AG10803 (cell line): ENCODE measurements at places on chromosomes 6 and 20.
A peak's percentile ranks its signal among the peaks of the same experiment; 100 is the strongest.

DNA sequence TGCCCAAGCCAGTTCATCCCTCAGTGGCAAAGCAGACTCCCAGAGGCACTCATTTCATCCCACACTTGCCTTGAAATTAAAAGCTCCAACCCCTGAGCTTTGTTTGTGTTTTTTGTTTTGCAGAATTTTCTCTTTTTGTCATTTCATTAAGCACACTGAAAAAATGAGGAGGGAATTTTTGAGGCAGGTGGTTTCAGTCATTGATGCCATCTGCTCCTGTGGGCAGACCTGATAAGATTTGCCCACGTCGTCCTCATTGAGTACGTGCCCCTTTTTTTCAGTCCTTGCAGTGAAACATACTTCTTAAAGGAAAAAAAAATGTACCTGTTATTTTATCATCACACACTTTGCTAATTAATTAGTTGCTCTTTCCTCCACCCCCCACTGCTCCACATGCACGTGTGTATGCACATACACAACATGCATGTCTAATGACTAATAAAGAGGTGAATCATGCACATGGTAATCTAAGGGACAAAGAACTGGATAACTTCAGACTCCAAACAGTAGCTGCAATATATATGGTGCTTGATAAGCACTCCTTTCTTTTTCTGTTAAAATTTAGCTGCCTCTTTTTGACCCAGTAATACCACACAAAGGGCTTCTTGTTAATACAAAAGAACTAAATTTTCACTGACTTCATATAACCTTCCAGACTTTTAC lies 102.1 kb upstream of the TMEM181 start:
- peak; percentile 5 for DNase-seq

- DNase-seq = no peak
Observed at GRCh38 chr20:23534801-23535593, 33.3 kb downstream of the CST9L start.

DNA sequence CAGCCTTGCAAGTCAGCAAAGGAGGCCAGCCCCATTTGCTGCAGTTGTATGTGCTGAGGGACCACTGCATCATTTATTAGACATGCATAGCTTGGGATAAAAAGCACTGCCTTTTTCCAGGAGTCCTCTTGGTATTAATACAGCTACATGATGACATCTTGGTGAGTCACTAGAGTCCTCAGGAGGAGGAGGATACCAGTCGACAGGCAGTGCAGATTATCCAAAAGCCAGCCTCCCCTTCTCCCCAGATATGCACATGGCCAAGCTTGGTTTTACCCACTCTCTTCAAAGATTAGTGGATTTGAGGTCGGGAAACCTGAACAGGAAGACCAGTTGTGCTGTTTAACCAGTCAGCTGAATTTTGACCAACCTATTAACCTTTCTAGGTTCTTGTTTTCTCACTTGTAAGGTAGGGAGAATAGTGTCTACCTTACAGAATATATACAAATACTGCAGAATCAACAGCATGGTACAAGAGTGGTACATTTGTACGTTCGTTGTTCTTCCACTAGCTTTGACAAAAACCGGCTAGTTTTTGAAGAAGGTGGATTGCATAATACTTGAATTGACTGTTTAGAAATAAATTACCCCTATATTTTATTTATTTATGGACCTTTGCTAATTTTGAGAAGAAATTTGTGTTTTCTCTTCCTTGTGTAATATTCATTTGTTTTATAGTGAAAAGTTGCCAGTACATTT lies 31.9 kb downstream of the VAPB start:
- peak; percentile 62 for DNase-seq

- no peak for DNase-seq
Observed at GRCh38 chr20:16828666-16829305, 80.6 kb downstream of the OTOR start.

DNA sequence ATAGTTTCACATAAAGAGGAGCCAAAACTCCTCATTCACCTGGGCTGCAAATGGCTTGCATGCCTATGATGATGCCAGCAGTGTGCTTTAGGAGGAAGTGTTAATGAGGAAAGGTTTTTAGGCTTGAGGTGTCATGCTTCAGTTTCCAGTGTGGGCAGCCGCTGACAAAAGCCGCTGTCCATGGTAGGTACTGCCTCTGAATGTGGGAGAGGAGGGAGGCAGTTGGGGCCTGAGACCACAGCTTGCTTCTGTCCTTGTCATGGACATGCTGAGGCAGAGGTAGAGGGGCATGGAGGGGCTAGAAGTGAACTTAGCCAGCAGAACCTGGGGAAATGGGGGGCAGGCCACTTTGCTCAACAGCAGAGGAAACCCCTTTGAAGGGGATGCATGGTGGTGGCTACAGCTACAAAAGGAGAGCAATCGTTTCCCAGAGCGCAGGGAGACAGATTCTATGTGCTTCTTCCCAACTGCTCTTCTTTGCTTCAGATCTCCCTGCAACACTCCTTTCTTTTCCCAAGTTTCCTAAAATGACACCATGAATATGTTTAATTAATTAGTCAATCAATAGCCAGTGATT lies 372.1 kb upstream of the CNR1 start:
- DNase-seq = no peak

DNA sequence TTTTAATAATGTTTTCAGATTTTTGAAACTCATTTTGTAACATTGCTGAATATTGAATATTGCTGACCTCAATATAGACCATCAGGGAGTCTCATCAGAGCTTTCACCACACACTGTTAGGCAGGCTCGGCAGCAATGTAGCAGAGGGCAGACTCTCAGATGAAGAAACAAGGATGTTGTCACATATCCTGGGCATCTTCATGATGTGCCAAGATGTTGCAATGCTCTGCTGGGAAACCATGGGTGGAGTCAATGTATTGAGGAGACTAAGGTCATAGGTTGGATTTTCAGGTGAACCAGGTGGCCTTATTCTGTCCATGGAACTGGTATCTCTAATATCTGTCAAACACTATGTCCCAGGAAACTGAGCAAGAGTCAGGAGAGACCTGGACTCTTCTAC lies 27.3 kb downstream of the NR2E1 start:
- no peak for DNase-seq

DNA sequence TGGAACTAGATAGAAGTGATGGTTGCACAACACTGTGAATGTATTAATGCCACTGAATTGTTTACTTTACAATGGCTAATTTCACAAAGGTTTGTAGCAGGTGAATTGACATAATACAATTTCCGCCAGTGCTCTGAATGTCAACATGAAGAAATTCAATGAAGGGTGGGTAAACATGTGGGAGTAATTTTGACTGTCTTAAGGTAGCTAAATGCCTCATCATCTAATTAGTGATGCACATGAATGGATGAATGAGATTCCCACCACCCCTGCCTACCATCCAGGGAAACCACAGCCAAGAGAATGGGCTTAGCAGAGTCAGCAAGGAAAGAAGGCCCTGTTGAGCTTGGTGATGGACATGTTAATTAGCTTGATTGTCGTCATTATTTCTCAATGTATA lies 275.3 kb downstream of the ALDH8A1 start:
- DNase-seq = no peak

DNA sequence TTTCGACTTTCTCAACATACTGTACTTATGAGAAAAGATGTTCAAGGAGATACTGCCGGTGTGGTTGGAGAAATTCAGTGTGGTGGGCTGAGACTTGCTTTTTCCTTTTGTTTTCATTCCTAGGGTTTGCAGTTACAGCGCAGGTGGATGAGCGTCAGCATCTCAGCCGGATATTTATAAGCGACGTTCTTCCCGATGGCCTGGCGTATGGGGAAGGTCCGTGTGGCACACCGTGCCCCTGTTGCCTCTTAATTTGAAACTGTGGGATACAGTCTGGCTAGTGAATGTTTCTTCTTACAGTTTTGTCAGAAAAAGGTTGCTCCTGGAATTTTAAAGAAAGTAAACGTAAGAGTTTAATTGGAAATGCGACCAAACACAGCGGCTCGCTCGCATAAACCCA lies 81.7 kb upstream of the CLDN20 start:
- no peak for DNase-seq

DNA sequence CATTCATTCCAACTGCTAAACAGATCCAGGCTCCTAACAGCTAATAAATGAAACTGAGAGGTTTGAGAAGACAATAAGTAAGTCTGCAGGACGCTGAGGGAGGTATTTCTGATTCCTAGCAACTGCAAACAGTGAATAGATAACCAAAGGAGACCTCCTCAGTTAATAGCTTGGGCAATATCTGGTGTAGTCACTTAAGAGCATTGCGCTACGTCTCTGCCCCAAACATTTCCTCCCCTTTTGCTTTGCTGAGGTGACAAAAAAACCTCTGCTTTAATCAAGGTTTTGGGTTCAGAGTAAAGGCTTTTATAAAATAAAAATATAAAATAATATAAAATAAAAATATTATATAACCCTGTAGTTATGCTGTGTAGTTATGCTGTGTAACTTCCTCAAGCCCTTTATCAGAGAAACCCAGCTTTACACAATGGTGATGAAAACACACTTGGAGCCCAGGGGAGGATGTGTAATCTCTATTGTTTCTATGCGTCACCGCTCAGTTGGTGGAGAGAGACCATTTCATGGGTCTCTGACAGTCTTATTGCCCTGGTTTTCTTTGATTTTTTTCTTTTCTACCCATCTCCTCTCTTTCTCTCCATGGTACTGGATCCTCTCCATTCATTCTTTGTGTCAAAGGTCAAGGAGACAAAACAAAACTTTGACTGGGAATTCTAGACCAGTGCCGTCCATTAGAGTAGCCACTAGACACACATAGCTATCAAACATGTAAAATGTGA lies 18.9 kb upstream of the CALHM5 start:
- no peak for DNase-seq

- DNase-seq = peak; percentile 54
Observed at GRCh38 chr6:106005013-106005412, 81.1 kb upstream of the PRDM1 start.

DNA sequence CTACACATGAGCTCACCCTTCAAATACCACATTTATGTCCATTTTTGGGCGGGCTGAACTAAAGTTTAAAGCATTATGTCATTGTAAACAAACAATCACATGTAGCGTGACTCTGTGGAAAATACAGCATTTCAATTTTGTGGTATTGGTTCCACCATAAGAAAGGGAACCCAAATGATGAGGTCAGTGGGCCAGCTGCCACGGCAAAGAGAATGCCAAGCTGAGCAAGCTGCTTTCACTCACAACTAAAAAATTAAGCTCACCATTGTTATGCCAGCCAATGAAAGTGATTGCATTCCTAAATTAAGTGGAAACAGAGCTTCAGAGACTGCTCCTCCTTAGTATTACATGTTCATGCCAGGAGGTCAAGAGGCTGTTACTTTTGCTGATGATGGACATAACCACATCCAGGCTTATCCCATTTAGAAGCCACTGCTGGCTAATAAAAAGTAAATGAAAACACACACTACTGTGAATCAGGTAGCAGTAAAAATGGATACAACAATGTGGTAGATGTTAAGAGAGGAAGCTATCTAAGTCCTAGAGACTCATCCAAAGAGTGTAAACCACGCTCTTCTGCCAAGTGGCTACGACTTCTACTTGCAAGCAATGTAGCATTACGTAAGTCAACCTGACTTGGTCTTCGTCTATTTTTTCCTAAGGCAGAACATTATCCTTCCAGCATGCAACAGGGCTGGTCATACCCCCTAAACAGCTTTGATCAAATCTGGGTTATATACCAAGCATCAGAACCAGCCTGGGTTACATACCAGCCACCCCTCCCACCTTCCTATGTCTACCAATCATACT lies 164.8 kb downstream of the BACH2 start:
- peak; percentile 97 for DNase-seq

- DNase-seq = no peak
Observed at GRCh38 chr6:112863753-112864152, 516.6 kb downstream of the RFPL4B start.

GRCh38 chr6:149254253-149254652 lies 63.3 kb upstream of the TAB2 start:
- no peak for DNase-seq

GRCh38 chr6:52087498-52087999 lies at the start of gene PKHD1:
Gene PKHD1, minus strand, starts transcription at chr6:52087613. Its CDS starts 2,680 bp downstream, at chr6:52084933.
- DNase-seq = peak; percentile 16

- no peak for DNase-seq
Observed at GRCh38 chr20:62481425-62482145, 5.8 kb upstream of the GATA5 start.

DNA sequence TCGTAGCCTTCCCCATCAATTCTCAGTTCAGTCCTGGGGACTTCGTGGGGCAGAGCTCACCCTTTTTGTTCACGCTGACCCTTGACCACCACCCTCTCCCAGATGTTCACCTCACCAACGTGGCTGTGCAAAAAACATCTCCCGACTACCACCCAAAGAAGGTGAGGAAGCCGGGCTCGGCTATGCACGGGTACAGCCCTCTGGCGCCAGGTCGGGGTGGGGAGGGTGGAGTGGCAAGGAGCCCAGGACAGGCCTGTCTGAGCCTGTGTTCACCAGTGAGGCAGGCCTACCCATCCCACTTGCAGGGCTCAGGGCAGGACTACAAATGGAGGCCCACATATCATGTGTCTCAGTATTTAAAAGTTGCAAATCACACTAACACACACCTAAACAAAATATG lies 18.1 kb downstream of the PDRG1 start:
- DNase-seq = no peak

DNA sequence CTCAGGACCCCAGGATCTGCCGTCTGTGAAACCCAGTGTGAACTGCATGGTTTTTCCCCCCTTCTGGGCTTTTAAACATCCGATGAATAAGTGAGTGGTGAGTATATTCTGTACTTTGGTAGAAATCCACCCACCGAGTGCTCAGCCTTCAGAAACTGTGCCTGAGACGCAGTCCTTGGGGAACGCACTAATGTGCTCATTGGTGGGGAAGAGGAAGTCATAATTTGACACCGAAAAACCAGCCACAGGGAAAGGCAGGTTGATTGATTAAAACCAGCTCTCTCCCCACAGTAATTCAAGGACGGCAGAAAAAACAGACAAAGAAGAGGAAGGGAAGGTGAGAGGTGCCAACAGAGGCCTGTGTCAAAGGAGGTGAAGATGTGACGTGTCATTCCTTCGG lies 21.7 kb downstream of the EDN3 start:
- no peak for DNase-seq

- no peak for DNase-seq
Observed at GRCh38 chr20:3461911-3462677, 8.7 kb upstream of the ATRN start.

DNA sequence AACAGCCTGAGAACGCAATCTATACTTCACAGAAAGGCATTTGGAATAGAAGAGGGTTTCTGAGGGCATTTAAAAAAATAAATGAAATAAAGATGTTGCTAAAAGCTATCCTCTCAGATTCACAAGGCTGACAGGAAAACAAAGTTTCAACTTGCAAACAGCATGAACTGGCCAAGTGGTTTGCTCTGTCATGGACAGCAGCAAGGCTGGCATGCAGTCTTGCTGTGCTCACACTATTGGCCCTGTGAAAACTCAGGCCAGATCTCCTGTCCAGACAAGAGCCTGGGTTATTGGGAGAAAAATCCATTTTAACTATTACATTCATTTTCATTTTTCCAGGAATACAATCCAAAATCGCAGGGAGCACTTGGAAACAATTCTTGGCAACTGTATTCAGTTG lies 506.2 kb upstream of the SLC35B3 start:
- DNase-seq = no peak

GRCh38 chr6:137497721-137498463 lies 3.7 kb upstream of the OLIG3 start:
- no peak for DNase-seq

DNA sequence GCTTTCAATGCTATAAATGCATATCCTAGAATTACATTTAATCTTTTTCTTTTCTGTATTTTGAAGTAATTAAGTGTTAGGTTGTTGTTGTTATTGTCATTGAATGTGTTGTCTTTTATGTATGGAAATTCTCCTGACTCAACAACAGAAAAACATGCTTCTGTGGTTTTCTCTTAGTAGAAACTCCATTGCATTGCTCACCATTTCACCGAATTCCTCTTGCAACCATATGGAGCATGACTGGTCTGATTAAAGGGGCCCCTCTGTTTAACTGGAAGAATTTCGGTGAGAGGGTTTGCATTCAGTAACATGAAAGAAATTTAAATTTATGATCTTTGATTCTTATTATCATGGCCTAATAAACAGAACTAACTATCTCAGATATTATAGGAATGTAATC lies 454.3 kb upstream of the JARID2 start:
- DNase-seq = peak; percentile 68
